ENCODE measurements at places on chromosomes 3 and 15.
A peak's percentile ranks its signal among the peaks of the same experiment; 100 is the strongest.

- DNase-seq, result no peak
Observed at GRCh38 chr15:51129535-51130188, 35.0 kb upstream of the TNFAIP8L3 start.

GRCh38 chr3:12194209-12194608 lies 35.5 kb upstream of the TIMP4 start:
- DNase-seq, result peak; percentile 93

- peak; percentile 80 for DNase-seq
Observed at GRCh38 chr3:194682694-194683310, 2.9 kb upstream of the FAM43A start.

GRCh38 chr3:139519998-139520737 lies 19.4 kb downstream of the RBP1 start:
- DNase-seq, result peak; percentile 32

- DNase-seq, result no peak
Observed at GRCh38 chr3:16126634-16127033, 47.8 kb upstream of the GALNT15 start.

- no peak for DNase-seq
Observed at GRCh38 chr3:193210618-193211017, 30.4 kb upstream of the PLAAT1 start.

GRCh38 chr3:66355394-66355793 lies 134.6 kb downstream of the SLC25A26 start:
- no peak for DNase-seq

- no peak for DNase-seq
Observed at GRCh38 chr15:91498749-91499062, 354.8 kb upstream of the SLCO3A1 start.

DNA sequence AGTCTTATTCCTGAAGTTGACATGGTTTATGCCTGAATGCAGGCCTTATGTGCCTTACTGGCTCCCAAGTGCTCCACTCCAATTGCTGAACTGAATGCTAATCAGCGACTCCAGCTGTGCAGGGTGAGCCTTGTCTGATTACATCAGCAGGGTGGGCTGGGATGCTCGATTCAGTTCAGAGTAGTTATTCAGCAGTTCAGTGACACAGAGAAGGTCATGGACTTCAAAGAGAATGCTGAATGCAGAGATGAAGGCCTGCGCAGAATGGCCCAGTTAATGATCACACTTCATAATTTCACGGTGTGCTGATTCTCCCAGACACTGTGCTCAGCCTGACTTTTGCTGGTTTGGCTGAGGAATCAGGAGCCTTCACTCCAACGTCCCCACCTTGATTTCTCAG lies 63.6 kb downstream of the CLDN1 start:
- no peak for DNase-seq

DNA sequence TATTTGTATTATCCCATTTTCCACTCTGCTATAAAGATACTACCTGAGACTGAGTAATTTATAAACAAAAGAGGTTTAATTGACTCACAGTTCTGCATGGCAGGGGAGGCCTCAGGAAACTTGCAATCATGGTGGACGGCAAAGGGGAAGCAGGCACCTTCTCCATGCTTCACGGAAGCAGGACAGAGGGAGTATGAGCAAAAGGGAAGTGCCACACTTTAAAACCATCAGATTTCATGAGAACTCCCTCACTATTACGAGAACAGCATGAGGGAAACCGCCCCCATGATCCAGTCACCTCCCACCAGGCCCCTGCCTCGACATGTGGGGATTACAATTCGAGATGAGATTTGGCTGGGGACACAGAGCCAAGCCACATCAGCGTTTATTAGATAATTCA lies 172.8 kb downstream of the NR2F2 start:
- DNase-seq, result no peak

DNA sequence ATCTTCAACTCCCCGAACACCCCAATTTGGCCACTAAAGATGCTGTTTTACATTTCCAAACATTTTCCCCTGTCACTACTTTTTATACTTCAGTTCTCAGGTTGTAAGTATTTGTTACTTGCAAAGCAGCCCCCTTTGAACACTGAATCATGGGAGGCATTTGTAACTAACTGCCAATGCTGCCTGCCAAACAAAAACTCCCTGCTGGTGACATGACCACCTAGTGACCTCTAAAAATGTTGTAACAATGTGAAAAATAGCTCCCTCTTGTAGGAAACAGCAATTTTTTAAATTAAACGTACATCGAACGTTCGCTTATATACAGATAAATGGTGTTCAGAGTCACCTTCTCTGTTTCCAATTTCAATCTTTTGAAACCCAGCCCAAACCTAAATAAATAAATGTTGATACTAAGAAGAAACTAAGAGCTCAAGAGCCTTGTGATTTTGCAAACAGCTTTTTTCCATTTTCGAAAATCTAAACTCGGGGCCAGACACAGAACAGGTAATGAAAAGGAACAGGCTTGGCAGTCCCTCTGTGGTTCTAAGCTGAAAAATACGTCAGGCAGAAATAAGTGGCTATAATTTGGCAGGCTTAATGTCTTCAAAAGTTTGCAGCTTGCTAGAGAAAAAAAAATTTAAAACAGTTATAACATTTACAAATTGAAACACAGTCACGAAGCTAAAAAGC lies 268.6 kb upstream of the WNT5A start:
- DNase-seq, result no peak

DNA sequence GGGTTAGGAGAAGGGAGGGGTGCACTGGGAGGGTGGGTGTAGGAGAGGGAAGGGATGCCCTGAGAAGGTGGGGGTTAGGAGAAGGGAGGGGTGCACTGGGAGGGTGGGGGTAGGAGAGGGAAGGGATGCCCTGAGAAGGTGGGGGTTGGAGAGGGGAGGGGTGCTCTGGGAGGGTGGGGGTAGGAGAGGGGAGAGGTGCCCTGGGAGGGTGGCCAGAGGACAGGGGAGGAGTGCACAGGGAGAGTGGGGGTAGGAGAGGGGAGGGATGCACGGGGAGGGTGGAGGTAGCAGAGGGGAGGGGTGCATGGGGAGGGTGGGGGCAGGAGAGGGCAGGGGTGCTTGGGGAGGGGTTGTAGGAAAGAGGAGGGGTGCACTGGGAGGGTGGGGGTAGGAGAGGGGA lies 3.2 kb downstream of the TM4SF19 start:
- no peak for DNase-seq

DNA sequence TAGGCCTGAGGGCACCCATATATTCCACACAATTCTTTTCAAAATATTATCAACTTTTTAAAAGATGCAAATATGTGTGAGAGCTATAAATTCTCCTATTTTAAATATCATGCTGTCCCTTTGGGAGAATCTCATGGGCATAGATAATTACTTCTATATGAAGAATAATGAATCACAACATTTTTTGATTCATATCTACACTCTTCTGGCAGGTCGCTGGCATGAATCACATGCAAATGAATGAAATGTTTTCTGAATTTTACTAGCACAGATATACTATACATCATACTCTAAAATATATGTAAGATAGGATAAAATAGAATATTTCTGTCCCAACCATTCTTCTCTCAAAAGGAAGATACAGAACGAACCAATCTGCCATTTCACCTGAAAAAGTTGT lies 277.7 kb upstream of the KCNH8 start:
- no peak for DNase-seq

DNA sequence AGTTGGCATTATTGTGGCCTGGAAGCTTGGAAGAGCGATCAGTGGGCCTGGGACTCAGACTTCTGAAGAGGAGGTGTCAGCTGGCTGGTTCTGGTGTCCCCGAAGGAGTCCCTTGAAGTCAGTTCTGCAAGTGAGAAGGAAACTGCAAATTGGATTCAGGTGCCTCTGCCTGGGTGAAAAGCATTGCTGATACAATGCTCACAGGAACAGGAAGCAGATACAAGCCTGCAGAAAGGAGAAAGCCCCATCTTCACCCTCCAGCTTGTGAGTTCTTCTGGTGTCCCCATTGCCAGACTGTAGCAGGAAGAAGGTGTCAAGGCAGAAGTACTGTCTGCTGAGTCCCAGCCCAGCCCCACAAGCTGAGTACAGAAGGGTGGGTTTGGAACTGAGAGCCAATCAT lies 271.3 kb downstream of the PLOD2 start:
- DNase-seq, result no peak

- no peak for DNase-seq
Observed at GRCh38 chr15:89492934-89493631, 3.3 kb downstream of the RHCG start.

- DNase-seq, result peak; percentile 85
Observed at GRCh38 chr3:56133423-56133822, 334.8 kb downstream of the ERC2 start.

GRCh38 chr15:65377976-65378366 lies at the start of gene IGDCC3:
Gene IGDCC3, minus strand, starts transcription at chr15:65378002. Its CDS starts 214 bp downstream, at chr15:65377788.
- DNase-seq, result no peak

DNA sequence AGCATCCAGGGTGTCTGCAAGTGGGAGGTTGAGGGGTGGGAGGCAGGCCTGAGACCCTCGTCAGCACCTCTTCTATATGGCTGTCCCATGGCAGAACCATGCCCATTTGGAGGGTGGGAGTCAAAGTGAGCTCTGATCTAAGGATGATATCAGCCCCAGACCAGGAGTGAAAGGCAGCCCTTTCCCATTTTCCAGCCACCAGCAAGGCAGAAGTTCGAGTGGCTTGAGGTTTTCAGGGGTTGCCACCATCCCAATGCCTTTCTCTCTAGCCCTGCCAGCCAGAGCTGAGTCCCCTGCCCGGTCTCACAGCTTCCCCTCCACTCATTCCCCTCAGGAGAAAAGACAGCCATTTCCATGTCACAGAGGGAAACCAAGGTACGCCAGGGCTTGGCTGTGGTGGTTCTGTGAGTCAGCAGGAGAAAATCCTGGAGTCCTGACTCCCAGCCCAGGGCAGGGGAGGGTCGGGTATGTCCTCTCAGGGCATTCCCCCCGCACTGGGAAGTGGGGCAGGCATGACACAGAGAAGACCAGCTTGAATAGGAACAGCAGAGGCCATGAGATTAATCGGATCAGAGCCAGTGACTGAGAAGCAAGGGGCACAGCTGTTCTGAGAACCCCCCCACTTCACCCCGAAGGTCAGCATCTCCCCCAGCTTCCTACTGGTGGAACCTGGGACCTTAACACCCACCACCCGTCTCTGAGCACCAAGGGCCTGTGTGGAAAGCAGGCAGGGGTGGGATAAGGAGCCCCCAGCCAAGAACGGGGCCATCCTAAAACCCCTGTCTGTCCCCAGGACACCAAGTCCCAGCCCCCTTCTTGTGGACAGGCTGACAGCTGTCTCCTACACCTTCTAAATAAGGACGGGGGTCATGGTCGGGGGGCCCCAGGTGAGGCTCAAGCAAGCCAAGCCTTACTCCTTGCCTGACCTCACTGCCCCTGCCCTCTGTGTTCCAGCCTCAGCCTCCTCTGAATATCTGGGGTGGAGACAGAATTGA lies 965 bp upstream of the SLC38A3 start:
- no peak for DNase-seq

DNA sequence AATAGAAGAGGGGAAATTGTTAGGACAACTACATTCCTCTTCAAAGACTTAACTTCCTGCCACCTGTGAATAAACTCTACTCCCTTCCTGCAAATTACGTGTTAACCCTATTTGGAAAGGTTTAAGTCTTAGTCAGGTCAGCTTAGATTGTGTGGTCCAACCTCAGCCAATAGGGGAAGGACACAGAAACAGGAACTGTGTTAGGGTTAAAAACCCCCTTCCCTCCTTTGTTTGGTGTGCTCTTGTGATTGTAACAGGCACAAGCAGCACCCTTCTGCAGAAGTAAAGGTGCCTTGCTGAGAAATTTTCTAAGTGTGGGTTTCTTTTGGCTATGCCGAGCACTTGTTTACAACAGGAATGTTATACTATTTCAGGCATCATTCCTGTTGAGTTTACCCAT lies 45.0 kb upstream of the FSTL1 start:
- DNase-seq, result no peak

- no peak for DNase-seq
Observed at GRCh38 chr15:74799255-74799855, 13.3 kb upstream of the LMAN1L start.

DNA sequence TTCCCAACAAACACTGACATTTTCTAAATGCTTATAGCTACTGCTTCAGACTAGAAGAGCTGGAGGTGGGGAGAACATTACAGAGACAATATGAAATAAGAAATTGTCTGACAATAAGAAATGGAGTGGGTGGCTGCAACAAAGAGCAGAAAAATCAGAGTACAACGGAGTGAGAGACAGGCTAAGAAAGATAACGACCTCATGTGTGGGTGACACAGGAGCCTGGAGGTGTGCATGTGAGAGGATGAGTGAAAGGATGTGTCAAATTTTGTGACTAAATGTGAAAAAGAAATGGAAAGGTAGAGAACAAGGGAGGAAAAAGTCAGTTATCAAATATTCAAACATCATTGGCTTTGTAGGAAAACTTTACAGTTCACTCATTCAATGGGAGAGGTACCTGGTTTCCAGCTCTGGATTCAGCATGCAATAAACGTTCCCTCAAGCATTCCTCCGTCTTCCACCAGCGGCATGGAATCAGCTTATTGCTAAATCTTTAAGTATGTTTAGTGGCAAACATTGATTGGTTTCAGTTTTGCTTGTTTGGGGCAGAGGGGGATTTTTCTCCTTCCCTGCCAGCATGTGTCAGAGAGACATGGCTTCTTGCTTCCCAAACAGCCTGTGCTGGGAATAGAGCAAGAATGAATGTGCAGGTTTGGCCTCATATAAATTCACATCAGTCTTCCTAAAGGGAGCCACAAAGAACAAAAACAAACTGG lies 103.8 kb upstream of the CHRM5 start:
- DNase-seq, result no peak
